ENCODE measurements at places on chromosomes 1 and 21. TPM values are rescaled to one million over a fixed set of nuclear protein-coding genes. Genes with fewer than 3 reads are reported as not detected.

Gene LBR
- total RNA-seq, result 175 TPM

Gene ADAM30
- total RNA-seq, result not detected

Gene TXLNA
- 38.3 TPM for total RNA-seq

Gene CR1L
- not detected for total RNA-seq

Gene ALG6
- total RNA-seq, result 31.4 TPM

Gene RRP1B
- total RNA-seq, result 22.7 TPM

Gene TP53BP2
- total RNA-seq, result 40.0 TPM

Gene C1QC
- not detected for total RNA-seq

Gene RAB42
- not detected for total RNA-seq

Gene PLPP3
- 2.9 TPM for total RNA-seq

Gene C1orf87
- total RNA-seq, result not detected

Gene ATAD3A
- total RNA-seq, result 22.9 TPM

Gene TSSK3
- 11.6 TPM for total RNA-seq

Gene BCAN
- not detected for total RNA-seq

Gene TTC22
- total RNA-seq, result 10.9 TPM

Gene PCNX2
- 35.8 TPM for total RNA-seq

Gene LRIG2
- total RNA-seq, result 30.6 TPM

Gene CRP
- not detected for total RNA-seq
